ENCODE measurements at places on chromosomes 4 and X.

GRCh38 chr4:74631338-74631737 lies 163.0 kb downstream of the BTC start:
- DNase-seq, result no peak

- no peak for DNase-seq
Observed at GRCh38 chr4:73421708-73422457, 14.1 kb upstream of the AFP start.

GRCh38 chrX:16659321-16659720 lies 9.4 kb downstream of the S100G start:
- DNase-seq, result no peak

GRCh38 chrX:153642051-153642654 lies 4.8 kb upstream of the DUSP9 start:
- no peak for DNase-seq

DNA sequence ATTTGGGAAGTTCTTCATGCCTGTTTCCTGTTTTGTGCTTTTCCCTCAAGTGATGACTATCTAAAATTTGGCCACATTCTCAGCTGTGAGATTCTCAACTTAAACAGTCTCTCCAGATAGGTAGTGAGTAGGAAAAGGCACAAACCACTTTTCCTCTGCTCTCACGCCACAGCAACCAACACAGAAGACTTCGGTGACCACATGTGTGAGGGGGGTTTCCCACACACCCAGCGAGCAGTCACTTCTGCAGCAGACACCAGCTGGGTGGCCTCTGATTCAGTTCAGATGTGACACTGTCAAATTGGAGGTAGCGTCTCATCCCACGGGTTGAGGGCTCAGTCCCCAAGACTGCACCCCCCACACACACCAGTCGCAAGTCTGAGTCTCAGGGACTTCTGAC lies 25.1 kb upstream of the CLDN34 start:
- peak; percentile 33 for DNase-seq
